ENCODE measurements at places on chromosomes 16 and 17. TPM values are rescaled to one million over a fixed set of nuclear protein-coding genes. Genes with fewer than 3 reads are reported as not detected.

BAHCC1 gene
- total RNA-seq: 7.0 TPM

ZNF750 gene
- not detected for total RNA-seq

KRT33B gene
- not detected for total RNA-seq

SLC6A2 gene
- total RNA-seq: not detected

WFIKKN1 gene
- total RNA-seq: not detected

All from pericardium fibroblast (primary cell).